Naive thymus-derived CD4-positive, alpha-beta T cell (primary cell): ENCODE measurements at places on chromosomes 2 and 18. TPM values are rescaled to one million over a fixed set of nuclear protein-coding genes. Genes with fewer than 3 reads are reported as not detected.

DNA sequence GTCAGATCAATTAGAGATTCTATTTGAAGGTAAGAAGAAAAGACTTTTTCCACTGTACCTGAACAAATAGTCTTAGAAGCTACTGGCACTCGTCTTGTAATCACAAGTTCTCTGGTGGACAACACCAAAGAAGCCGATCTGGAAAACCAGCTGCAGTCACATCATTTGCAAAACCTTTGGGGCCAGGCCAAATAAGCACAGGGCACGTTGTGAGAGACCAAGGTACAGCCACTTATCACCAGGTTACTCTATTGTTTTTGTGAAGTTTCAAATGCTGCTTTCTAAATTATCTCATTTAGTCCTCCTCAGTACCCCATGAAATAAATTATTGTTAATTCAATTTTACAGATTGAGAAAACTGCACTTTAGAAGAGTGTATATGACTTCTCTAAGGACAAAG lies 18.5 kb downstream of the ROCK1 start:
- H3K4me3 ChIP-seq, result no peak overlapping the region
- no peak overlapping the region for H3K27ac ChIP-seq
- H3K27me3 ChIP-seq, result no peaks in the 10 kb centered on the region
- H3K4me1 ChIP-seq, result peaks cover 11% of the 10 kb centered on the region
- H3K36me3 ChIP-seq, result no peaks in the 10 kb centered on the region

GRCh38 chr2:10139536-10139935 lies 17.0 kb downstream of the RRM2 start:
- H3K4me1 ChIP-seq, result peaks cover 18% of the 10 kb centered on the region
- H3K4me3 ChIP-seq, result no peak overlapping the region
- H3K36me3 ChIP-seq, result no peaks in the 10 kb centered on the region
- H3K27ac ChIP-seq, result no peak overlapping the region
- DNase-seq, result no peak

DNA sequence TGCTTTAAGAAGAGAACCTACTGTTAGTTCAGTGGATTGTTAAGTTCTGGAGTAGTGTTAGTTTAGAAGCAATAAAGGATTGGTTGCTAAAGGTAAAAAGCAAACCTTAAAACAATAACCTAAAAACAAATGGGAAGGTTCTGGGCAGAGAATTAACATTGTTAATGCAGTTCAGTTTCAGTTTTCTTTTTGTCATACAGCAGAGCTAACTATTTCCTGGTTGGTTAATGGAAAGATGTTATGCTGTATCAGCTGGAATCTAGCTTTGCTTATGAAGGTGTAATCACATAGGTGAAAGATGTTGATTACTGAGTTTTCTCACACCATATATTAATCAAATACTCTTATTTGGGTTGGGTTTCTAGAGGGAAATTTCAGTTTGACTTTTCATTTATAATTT lies 23.8 kb downstream of the SMAD4 start:
- H3K27me3 ChIP-seq, result no peaks in the 10 kb centered on the region
- peaks cover 13% of the 10 kb centered on the region for H3K36me3 ChIP-seq
- H3K4me1 ChIP-seq, result peaks cover 8% of the 10 kb centered on the region
- H3K27ac ChIP-seq, result peak overlapping the region; percentile 25

DNA sequence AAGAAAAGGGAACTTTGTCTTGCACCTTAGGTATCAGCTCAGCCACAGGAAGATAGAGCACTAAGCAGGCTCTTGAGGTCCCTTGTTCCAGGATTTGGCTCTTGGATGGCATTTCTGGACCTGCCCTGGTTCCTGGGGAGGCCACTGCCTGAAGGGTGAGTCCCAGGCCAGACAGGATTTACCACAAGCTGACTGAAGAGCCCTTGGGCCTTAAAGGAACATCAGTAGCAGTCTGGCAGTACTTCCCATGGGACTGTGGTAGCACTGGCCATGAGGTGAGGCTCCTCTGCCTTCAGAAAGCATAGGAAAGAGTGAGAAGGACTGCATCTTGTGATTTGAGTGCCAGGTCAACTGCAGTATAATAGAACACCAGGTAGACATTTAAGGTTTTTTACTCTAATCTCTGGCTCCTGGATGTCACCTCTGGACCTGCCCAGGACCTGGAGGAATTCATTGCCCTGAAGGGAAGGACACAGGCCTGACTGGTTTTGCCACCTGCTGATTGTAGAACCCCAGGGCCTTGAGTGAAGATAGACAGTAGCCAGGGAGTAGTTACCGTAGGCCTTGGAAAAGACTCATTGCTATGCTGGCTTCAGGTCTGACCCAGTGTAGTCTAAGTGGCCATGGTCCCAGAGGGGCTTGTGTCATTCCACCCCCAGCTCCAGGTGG lies 154.4 kb upstream of the CREB1 start:
- no peak for DNase-seq
- no peaks in the 10 kb centered on the region for H3K27me3 ChIP-seq
- no peaks in the 10 kb centered on the region for H3K36me3 ChIP-seq
- H3K4me1 ChIP-seq, result no peaks in the 10 kb centered on the region
- H3K27ac ChIP-seq, result no peak overlapping the region

DNA sequence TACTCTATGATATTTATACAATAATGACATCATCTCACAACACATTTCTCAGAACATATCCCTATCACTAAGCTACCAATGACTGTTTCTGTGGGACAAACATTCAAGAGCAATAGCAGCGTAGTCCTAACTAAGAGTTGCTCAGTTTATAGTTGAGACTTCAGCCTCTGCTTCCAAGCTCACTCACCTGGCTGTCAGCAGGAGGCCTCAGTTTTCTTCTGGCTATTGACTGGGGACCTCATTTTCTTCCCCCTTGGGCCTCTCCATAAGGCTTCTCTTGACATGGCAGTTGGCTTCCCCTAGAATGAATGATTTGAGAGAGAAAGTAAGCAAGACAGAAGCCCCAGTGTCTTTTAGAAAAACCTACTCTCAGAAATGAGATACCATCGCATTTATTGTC lies 85.9 kb downstream of the ARMC9 start:
- no peak overlapping the region for H3K27ac ChIP-seq
- H3K36me3 ChIP-seq, result no peaks in the 10 kb centered on the region
- no peak for DNase-seq
- H3K4me1 ChIP-seq, result no peaks in the 10 kb centered on the region

DNA sequence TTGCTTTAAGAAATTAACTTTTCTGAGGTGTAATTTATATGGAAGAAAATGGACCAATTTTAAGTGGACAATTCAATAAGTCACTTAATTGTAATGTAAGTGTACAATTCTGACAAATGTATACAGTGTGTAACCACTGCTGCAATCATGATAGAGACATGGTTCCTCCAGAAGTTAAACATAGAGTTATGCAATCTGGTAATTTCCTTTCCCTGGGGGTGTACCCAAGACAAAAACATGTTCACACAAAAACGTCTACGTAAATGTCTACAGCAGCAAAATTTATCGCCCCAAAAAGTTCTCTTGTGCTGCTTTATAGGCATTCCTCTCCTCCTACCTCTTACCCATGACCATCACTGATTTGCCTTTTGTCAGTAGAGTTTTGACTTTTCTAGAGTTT lies 141.5 kb downstream of the AQP4 start:
- H3K27ac ChIP-seq, result no peak overlapping the region
- H3K27me3 ChIP-seq, result no peaks in the 10 kb centered on the region
- H3K36me3 ChIP-seq, result no peaks in the 10 kb centered on the region
- no peak overlapping the region for H3K4me3 ChIP-seq

- no peak overlapping the region for H3K4me3 ChIP-seq
- no peak overlapping the region for H3K27ac ChIP-seq
- H3K36me3 ChIP-seq, result no peaks in the 10 kb centered on the region
- no peaks in the 10 kb centered on the region for H3K4me1 ChIP-seq
These were observed 56.6 kb downstream of the RPL37A start for GRCh38 chr2:216555274-216555673.

GRCh38 chr18:47381975-47382570 lies 130.6 kb upstream of the SKOR2 start:
- no peak for DNase-seq
- no peaks in the 10 kb centered on the region for H3K36me3 ChIP-seq
- no peak overlapping the region for H3K4me3 ChIP-seq

DNA sequence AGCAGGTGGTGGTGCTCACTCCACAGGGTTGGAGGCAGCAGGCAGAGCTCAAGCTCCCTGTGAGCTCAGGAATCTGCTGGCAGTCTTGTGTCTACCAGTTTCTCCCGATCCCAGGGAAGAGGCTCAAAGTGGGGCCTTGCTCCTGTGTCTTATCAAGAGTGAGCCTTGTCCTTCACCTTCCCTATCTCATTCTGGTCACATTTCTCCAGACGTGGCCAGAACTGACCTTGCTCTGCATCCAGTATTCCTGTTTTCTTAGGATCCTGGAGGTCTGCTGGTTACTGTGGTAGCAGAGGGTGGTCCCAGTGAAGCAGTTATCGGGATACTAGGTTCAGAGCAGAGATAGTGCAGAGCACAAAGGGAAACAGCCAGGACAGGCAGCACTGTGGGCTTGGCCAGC lies 47.1 kb upstream of the ASB18 start:
- H3K4me3 ChIP-seq, result no peak overlapping the region
- H3K27ac ChIP-seq, result no peak overlapping the region
- DNase-seq, result no peak

DNA sequence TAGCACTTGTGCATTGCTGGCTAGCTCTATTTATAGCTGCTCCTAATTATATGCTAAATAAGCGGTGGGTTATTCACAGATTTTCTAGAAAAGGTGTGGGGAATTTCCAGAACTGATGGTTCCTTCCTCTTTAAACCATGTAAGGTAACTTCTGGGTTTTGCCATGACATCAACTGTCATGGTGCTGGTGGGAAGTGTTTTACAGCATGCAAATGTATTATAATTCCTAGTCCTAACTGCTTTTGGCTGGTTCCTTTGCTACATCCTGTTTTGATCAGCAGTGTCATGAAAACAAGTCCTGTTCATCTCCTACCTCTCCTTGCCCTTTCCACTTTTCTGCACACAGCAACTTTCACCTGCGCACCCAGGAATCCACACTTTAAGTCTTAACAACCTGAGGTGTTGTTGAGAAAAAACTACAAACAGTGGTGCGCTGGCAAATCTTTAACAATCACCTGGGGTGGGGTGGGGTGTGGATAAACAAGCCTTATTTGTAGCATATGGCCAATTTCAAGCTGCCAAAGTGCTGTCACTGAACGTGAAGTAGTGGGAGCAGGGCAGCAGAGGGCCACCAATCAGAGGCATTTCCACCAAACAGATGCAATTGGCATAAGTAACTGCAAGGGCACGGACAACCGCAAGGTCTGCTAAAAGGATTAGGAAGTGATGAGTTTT lies 33.4 kb upstream of the SKOR2 start:
- H3K4me1 ChIP-seq, result no peaks in the 10 kb centered on the region
- no peak overlapping the region for H3K27ac ChIP-seq
- H3K36me3 ChIP-seq, result no peaks in the 10 kb centered on the region
- H3K27me3 ChIP-seq, result no peaks in the 10 kb centered on the region
- no peak for DNase-seq
- H3K4me3 ChIP-seq, result no peak overlapping the region

- no peak for DNase-seq
- no peaks in the 10 kb centered on the region for H3K27me3 ChIP-seq
- H3K27ac ChIP-seq, result no peak overlapping the region
- H3K4me3 ChIP-seq, result no peak overlapping the region
- H3K36me3 ChIP-seq, result no peaks in the 10 kb centered on the region
- no peaks in the 10 kb centered on the region for H3K4me1 ChIP-seq
These were observed 797.3 kb downstream of the BCL11A start for GRCh38 chr2:59756150-59756549.

GRCh38 chr2:127573298-127573697 lies 37.8 kb downstream of the MYO7B start:
- no peak overlapping the region for H3K4me3 ChIP-seq
- DNase-seq, result no peak
- H3K27me3 ChIP-seq, result no peaks in the 10 kb centered on the region
- H3K36me3 ChIP-seq, result no peaks in the 10 kb centered on the region
- H3K27ac ChIP-seq, result no peak overlapping the region

DNA sequence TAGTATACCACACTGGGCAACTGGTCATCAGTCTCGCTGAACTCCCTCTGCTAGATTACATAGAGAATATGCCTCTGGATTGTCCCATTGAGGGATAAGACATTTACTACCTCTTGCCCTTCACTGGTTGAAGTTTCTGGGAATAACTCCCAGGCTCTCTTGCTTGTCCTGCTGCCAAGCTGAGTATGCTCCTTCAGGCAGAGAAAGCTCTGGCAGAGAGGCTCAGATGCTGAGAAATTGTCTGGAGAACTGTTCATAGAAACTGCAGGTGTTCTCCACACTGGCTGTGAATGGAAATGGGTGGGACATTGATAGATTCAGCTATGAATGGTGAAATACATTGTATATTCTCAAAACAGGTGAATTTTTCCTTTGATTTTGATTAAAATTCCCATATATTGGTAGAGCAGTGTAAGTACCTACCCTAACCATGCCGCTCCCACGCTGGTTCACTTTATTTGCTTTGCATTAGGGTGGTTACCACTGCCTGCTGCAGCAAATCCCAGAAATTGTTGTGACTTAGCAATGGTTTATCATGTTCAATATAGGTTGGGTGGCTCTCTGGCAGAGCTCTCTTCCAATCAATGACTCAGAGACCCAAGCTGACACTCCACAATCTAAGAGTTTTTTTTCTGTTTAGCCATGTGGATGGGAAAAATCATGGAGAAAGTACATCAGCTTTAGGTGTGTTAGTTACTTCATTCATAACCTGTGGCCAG lies 36.7 kb downstream of the FAM117B start:
- H3K4me3 ChIP-seq, result no peak overlapping the region
- H3K27me3 ChIP-seq, result no peaks in the 10 kb centered on the region
- no peak overlapping the region for H3K27ac ChIP-seq
- no peaks in the 10 kb centered on the region for H3K36me3 ChIP-seq
- no peaks in the 10 kb centered on the region for H3K4me1 ChIP-seq
- DNase-seq, result no peak

DNA sequence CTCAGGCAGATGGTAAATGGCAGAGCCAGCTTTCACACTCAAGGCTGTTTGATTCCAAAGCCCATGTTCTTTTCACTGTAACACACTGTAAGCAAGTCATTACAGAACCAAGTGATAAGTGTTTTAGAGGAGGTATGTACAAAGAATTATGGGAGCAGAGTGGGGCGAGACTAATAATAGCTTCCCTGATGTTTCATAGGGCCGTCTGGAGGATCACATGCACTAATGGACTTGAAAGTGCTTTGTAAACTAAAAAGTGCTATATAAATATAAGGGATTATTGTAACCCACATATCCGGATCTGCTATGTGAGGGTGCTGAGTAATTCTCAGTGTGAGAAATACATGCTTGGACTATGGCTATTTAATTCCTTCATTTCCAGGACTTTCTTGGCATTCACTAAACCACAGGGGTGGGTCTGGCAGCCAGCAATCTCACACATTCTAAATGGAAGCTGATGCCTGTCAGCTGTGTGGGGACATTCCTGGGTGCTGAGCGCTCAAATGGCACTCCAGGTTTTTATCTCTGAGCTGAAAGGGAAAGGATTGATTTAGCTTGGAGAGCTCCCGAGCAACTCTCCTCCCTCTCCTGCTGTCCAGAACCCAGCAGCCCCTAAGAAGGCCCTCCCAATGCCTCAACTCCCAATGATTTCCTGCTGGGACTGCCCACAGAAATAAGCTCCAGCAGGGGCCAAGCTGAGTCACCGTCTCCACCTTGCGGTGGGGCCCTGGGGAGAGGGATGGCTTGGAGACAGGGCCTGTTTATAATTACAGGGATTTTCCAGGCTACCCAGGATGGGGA lies 222.8 kb downstream of the SOX11 start:
- H3K4me1 ChIP-seq, result no peaks in the 10 kb centered on the region
- no peaks in the 10 kb centered on the region for H3K36me3 ChIP-seq
- H3K4me3 ChIP-seq, result no peak overlapping the region
- H3K27ac ChIP-seq, result no peak overlapping the region
- no peaks in the 10 kb centered on the region for H3K27me3 ChIP-seq

ARID5A gene
- 113 TPM for total RNA-seq

CSRNP3 gene
- total RNA-seq, result not detected

DSG4 gene
- not detected for total RNA-seq

RBKS gene
- 6.7 TPM for total RNA-seq

TBR1 gene
- total RNA-seq, result not detected

MYL12B gene
- 168 TPM for total RNA-seq

SLC38A11 gene
- total RNA-seq, result not detected
